ENCODE measurements at places on chromosomes 5 and 9. TPM values are rescaled to one million over a fixed set of nuclear protein-coding genes. Genes with fewer than 3 reads are reported as not detected.
A peak's percentile ranks its signal among the peaks of the same experiment; 100 is the strongest.

DNA sequence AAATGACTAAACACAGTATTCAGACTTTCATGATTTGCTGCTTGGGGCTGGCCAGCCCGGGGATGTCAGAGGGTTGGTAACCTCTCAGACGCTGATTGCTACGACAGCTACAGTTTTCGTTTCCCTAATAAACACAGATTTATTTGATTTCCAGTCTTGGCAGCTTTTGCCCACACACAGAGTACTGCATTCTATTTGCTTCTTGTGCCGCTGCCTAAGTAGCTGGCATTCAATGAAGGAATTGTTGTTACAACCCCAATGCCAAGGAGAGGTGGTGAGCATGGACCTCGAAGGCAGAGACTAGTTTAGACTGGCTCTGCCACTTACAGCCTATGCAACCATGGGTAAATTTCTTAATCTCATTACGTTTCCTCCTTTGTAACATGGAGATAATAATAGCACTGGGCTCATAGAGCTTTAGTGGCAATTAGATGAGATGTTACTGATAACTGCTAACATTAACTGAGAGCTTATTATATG, 247.1 kb upstream of the PANK3 start:
- no peak for DNase-seq

DNA sequence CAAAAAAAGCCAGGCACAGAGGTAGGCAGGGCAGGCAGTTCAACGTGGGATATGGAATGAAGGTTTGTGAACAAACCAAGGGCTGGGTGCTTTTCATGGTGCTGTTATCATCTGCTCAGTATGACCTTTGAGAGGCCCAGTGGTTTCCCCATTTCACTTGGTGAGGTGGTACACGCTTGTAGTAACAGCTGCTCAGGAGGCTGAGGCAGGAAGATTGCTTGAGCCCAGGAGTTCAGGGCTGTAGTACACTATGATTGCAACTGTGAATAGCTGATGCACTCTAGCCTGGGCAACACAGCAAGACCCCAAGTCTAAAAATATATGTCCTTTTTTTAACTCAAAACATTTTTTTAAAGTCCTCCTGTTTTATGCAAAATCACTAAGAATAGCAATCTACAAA, 174.8 kb downstream of the ENC1 start:
- DNase-seq = no peak

The RASEF gene
- 1.9 TPM for total RNA-seq

The DOK3 gene
- total RNA-seq = 15.9 TPM

GRCh38 chr5:151075698-151076331, 5.0 kb downstream of the TNIP1 start:
- DNase-seq = no peak

- DNase-seq = no peak
These were observed 20.1 kb downstream of the ISOC1 start for GRCh38 chr5:129114539-129115193.

DNA sequence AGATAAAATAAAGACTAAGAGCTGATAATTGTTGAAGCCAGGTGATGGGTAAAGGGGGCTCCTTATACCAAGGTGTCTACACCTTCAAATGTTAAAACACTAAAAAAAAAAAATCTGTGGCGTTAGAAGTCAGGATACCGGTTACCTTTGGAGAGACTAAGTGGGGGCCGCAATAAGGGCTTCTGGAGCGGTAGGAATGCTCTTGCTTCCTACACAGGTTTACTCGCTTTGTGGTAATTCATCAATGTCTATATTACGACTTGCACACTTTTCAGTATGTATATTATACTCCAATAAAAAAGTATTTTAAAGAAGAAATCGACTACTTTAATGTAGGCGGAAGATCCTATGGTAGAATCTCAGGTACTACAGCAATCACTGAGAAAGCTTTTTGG, 12.5 kb downstream of the MRPS27 start:
- DNase-seq = no peak

- DNase-seq = no peak
These were observed 151.8 kb upstream of the GPR151 start for GRCh38 chr5:146667633-146668272.

GRCh38 chr5:79856456-79857055, 134.5 kb downstream of the MTX3 start:
- no peak for DNase-seq

The SLC6A7 gene
- total RNA-seq = not detected

GRCh38 chr9:131046093-131046380, 37.1 kb downstream of the LAMC3 start:
- DNase-seq = no peak

- DNase-seq = peak; percentile 64
These were observed 184.1 kb downstream of the DIRAS2 start for GRCh38 chr9:90458485-90458884.

GRCh38 chr9:133862585-133863256, 124.6 kb upstream of the SARDH start:
- DNase-seq = no peak

The NRARP gene
- 22.8 TPM for total RNA-seq

GRCh38 chr9:9783711-9784110, 829.1 kb downstream of the PTPRD start:
- no peak for DNase-seq

GRCh38 chr5:14211818-14212803, 69.0 kb downstream of the TRIO start:
- no peak for DNase-seq

GRCh38 chr5:52846182-52846842, 58.6 kb downstream of the ITGA1 start:
- DNase-seq = no peak

DNA sequence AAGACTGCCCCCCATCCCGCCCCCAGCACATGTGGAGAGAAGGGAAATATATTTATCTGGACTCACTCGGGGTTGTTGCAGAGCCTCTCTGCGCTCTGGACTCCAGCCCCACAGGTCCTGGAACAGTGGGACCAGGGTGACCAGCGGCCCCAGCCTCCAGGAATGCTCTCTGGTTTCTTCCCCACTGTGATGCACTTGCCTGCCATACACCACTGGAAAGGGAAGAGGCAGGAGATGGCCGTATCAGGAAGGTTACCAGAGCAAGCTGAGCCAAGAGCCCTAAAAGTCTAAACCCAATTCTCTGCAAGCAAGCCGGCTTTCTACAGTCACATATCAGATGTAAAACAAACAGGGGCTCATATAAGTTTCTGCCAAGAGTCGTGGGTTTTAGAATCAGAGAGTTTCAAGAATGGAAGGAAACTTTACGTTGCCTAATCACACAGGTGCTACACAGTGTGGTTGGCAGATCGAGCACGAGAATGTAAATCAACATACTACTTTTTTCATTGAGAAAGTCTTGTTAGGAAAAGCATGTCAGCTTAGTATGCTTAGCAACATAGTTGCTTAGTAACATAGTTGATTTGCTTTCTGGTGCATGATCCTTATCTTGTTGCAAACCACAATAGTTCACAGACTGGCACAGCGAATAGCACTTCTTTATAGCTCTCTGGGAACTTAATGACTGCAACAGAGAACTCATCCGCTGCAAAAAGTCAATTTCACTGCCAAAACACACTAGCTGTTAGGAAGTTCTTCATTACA, 201.2 kb downstream of the TARS1 start:
- no peak for DNase-seq

DNA sequence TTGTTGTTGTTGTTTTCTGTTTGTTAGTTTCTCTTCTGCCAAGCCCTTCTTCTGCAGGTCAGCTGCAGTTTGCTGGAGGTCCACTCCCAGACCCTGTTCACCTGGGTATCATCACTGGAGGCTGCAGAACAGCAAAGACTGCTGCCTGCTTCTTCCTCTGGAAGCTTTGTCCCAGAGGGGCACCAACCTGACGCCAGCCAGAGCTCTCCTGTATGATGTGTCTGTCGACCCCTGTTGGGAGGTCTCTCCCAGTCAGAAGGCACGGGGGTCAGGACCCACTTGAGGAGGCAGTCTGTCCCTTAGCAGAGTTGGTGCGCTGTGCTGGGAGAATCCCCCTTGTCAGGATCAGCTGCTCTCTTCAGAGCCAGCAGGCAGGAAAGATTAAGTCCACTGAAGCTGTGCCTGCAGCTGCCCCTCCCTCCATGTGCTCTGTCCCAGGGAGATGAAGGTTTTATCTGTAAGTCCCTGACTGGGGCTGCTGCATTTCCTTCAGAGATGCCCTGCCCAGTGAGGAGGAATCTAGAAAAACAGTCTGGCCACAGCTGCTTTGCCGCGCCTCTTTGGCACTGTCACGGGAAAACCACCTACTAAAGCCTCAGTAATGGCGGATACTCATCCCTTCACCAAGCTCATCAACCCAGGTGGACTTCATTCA, 299.2 kb downstream of the EDIL3 start:
- no peak for DNase-seq

The PRSS3 gene
- not detected for total RNA-seq

- DNase-seq = no peak
These were observed 4.9 kb downstream of the DAPK1 start for GRCh38 chr9:87502391-87503221.

Measured in H9 (cell line).